GF-D8 (cell line): ENCODE measurements at places on chromosomes 7 and 10.

- DNase-seq: no peak
Measured at GRCh38 chr10:114824391-114824790, 2.8 kb downstream of the FHIP2A start.

- no peak for DNase-seq
Measured at GRCh38 chr10:20988357-20988983, 91.4 kb upstream of the NEBL start.

- DNase-seq: no peak
Measured at GRCh38 chr10:74113546-74113945, 37.1 kb downstream of the AP3M1 start.

DNA sequence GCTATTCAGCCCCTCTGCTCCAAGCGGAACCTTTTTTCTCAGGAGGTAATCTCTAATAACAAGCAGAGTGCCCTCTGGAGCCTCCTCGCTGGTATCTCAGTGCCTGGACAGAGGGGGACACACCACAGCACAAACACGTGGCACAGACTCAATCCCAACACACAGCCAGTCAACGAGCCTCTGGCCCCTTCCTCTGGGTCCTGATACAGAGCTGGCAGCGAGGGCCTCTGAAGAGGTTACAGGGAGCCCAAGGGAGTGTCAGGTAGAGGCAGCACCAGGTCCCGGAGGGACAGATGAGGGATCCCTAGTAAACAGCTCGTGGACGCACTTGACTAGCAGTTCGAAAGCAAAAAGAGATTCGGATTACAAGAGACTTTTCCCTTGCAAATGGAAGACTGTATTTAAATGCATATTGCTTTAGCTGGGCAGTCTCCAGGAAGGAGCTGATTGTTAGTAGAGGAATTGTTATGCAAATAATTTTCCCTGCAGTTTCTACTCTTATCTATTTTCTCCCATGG lies 14.1 kb downstream of the CXCL12 start:
- DNase-seq: no peak
